ENCODE measurements at places on chromosomes 16 and 17.

GRCh38 chr17:7367083-7367482, 12.1 kb downstream of the TMEM95 start:
- no peak for DNase-seq

DNA sequence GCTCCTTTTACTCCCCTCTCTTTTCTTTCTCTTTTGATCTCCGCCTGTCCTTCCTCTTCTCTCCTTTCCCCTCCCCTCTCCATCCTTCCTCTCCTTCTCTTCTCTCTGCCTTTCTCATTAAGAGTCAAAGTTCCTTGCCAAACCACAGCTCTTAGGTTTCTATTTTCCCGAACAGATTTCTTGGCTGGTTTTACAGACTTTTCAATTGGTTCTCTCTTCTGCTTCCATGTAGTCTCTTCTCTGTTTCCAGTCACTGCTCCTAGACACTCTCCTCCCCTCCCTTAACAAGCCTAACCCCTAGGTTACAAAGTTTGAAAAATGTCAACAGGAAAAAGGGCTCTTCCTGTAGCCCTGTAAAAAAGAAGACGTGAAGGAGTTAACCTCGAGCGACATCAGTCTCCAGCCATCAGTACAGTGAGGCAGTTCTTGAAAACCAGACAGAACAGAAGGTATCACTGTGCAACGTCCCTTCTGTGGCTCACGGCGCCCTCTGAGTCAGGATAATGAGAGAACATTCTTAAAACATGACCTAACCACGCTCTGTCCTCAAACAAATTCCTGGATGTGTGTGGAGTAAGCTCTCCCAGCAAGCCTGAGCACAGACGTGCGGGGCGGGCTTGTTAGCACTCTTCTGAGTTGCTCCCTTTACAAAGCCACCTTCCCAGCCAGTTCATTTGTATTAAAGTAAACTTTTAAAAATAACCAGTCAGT, 11.6 kb upstream of the MARCHF10 start:
- DNase-seq: peak; percentile 24

GRCh38 chr17:48799069-48799723, 17.8 kb downstream of the TTLL6 start:
- no peak for DNase-seq

- peak; percentile 27 for DNase-seq
These were observed 30.7 kb downstream of the CDRT4 start for GRCh38 chr17:15436473-15437302.

DNA sequence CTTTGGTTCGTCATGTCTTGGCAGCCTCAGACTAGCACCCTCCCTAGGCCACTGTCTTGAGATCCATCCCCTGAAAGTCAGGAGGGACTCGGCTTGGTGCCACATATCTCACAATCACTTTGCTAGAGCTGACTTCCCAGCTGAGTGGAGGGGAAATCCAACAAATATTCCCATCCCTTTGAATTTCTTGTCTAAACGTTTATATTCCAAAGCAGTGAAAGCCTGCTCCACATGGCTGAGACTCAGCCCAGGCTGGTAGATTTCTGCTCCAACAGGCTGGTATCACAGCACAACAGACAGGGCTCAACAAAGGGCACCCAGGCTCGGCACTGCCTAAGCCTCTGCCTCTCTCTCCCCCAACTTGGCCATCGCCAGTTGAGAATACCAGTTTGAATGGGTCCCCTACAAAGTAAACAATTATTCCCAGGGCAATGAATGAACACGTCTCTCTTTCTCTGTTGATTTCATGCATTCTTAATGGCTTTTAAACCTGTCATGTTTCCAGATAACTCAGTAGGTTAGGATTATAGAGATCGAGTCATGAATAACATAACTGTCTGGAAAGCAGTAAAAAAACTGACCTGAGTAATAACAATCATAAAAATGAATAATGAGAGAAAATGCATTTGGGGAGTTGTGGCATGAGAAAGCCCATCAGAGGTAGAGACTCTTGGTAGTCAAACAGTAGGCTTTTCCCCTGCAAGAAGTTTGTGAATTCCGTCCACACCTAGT, 1.0 kb downstream of the KRT13 start:
- no peak for DNase-seq

GRCh38 chr17:42814633-42815399, 9.3 kb downstream of the BECN1 start:
- no peak for DNase-seq

- DNase-seq: no peak
These were observed 27.9 kb upstream of the ADORA2B start for GRCh38 chr17:15917021-15917437.

DNA sequence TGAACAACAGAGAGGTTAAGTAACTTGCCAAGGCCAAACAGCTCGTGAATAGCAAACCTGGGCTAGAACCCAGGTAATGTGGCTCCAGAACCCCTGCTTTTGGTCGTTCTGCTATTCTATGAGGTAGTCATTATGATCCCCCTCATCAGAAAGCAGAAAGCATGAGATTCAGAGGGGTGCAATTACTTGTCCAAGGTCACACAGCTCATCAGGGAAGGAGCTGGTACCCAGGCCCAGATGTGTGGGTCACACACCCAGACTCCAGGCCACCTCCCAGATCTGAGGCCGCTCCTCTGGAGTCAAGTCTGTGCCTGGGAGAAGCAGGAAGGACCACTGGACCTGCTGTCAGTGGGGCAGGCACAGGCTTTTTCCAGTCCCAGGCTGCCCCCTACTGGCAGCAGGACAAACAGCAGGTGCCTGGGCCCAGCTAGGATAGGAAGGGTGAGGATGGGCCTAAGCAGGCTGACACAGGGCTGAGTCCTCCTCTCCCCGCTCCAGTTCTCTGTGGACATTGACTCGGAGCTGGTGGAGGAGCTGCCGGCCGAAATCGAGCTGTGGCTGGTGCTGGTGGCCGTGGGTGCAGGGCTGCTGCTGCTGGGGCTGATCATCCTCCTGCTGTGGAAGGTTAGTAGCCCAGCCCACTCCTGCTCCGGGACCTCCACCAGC, 7.8 kb upstream of the PDK2 start:
- peak; percentile 72 for DNase-seq

GRCh38 chr17:2244545-2245525, 58.8 kb downstream of the SMG6 start:
- DNase-seq: peak; percentile 74

GRCh38 chr16:75320435-75320834, 69.0 kb upstream of the BCAR1 start:
- DNase-seq: no peak

DNA sequence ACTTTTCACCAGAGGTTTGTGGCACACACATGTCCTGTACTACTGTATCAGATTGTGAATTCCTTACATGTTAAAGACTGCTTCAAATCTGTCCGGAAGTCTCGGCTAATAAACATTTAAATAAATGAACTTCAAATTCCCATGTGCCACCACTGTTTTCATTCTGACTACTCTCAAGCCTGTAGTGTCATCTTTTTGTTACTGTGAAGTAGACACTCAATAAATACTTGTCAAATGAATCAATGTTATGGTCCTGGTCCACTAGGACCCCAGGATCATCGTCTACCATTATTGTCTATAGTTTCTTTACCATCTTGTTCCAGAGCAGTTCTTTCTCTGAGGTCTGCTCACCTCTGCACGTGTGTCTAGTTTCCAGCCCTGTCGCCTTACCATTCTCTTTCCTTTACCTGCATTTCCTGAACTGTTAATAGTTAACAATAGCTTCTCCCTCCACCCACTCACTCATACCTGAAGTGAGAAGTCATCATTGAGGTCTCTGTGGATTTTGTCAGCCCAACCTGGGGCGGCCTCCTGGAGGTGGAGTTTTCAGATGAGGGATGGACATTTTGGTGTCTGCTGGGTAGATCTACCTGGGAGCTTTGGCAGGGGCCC, 333.0 kb downstream of the SEC14L1 start:
- no peak for DNase-seq

DNA sequence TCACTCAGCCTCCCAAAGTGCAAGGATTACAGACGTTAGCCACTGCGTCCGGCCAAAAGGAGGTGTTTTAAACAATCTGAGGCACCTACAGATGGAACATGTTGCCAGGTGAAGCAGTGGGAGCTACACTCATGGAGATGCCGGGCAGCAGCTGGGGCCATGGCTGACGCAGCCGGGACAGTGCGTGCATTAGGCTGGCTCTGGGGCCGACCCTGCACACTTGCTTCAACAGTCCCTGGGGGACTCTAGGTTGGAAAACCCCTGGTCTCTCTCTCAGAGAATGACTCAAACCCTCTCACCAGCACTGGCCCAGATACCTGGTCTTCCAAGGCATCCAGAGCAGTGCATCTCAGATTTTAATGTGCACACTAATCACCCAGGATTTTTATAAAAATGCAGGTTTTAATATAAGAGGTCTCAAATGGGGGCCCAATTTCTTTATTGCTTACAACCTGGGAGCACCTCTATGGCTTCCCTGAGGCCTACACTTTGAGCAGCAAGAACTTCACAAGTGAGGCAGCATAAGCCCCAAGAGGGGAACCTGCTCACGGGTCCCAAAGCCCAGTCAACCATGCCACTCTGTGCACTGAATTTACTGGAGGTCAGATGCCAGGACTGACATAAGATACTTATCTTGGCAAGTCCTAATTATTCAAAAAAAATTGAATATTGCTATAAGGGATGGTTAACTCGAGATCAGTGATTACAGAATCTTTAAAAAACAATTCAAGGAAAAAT, 70.8 kb upstream of the TRAP1 start:
- no peak for DNase-seq

Measured in RPMI8226 (cell line).